ENCODE measurements at places on chromosomes 13 and 19.
A peak's percentile ranks its signal among the peaks of the same experiment; 100 is the strongest.

GRCh38 chr19:44845286-44845611, 848 bp upstream of the NECTIN2 start:
- no peak for DNase-seq

DNA sequence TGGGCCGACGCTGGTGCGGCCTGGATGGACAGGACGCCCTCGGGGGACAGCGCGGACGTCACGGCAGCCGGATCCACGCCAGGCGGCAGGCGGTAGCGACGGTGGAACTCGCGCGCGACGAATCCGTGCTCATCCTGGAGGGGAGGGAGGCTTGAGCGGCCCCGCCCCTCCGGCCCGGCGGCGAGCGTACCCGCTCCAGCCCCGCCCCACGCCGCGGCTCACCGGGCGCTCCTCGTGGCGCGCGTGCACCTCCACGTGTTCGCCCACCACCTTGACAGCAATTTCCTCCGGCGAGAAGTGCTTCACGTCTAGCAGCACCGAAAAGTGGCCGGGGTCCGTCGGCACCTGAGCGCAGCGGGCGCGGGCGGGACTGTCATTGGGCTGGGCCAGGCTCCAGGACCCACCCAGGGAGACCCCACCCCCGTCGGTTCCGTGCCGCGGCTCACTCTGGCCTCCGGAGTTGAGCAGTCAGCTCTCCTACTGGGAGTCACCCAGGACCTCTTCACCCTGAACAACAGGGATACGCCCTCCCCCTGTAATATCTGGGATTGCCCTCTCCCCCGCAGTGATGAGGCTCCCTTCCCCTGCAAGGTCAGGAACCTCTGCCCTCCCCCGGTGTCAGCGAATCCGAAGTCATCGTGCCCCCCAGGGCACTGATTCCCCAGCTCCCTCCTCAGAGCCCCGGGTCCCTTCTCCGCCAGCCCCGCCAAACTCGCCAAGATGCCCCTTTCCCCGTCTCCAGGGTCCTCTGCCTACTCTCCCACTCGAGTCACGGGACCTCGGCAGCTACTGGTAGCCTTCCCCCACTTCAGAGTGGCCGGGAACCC, 1.1 kb downstream of the HSPB6 start:
- DNase-seq = no peak

GRCh38 chr13:39870197-39870747, 214.8 kb downstream of the COG6 start:
- no peak for DNase-seq

DNA sequence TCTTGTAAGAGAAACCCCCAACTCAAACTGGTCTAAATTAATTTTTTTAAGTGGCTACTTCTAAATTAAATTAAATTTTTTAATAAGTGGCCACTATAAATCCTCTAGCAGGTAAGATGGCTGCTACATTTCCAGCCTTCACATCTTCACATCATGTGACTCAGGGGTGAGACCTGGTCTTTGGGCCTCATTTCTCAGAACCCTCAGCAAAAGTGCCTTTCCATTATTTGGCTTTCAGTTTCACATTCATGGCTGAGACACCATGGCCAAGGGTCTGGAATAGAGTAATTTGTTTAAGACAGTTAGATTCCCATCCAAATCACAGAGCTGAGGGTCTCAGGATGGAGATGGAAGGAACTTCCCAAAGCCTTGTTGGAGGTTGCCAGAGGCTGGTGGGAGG, 47.5 kb downstream of the DCT start:
- no peak for DNase-seq

GRCh38 chr13:91086936-91087716, 260.4 kb upstream of the MIR17HG start:
- no peak for DNase-seq

DNA sequence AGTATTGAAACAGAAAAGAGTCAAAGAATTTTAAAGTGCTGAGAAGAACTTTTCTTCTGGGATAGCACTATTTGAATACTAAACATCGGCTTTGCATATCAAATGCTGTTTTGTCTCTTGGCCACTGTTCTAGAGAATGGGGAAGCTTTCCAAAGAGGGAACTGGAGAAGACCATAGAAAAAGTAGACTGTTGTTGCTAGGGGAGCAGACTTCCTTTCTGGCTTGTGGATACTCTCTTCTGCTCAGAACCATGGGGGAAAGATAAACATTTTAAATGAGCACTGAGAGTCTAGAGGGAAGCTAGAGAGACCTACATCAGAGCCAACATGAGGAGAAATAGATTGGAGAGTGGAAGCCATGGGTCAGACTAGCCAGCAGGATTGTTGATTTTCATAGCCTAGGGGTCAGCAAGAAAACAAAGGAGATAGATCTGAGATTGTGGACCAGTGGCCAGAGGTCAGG, 315.7 kb downstream of the KCTD12 start:
- no peak for DNase-seq

DNA sequence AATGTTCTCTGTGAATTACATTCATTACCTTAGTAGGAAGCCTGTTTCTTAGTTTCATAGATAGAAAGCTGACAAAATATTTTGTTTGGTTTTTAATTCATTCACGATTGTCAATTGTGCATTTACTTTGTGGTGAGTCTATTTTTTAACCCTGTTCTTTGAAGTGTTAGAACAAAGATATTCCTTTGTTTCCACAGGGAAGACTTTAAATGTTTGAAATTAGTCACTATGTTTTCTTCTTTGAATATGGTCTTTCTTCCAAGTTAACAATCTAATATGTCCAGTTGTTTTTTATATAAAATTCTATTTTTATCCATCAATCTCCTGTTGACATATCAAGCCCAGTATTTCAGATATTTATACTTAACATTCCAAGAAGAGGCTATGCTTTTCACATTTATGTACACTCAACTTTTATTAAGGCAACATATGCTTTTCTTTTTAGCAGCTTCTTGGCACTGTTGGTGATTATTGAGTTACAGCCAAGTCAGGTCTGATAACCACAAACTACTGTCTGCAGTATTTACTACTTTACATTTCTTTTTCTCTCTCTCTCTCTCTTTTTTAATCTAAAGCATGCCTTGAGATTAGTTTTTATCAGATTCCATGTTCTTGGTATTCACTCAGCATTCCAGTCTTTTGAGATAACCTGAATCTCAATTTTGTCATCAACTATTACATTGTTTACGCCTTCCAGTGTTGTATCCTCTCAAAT, 812.8 kb upstream of the SLC10A2 start:
- DNase-seq = no peak

DNA sequence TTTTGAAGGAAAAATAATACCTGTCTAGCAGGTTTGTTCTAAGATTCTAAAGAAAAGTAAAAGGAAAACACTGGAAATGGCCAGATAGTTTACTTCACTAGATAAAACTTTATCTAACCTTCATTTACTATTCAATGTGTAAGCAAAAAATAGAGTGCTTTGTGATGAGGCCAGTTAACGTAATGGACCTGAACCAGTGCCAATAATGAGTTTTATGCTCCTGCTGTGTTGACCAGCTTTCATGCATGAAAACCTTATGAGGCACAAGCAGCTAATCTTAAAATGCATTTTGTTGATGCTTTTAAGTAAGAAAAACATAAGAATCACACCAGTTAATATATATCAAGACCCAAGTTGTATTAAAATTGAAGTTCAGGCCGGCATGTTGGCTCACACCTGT, 617.2 kb upstream of the GPC6 start:
- DNase-seq = no peak

DNA sequence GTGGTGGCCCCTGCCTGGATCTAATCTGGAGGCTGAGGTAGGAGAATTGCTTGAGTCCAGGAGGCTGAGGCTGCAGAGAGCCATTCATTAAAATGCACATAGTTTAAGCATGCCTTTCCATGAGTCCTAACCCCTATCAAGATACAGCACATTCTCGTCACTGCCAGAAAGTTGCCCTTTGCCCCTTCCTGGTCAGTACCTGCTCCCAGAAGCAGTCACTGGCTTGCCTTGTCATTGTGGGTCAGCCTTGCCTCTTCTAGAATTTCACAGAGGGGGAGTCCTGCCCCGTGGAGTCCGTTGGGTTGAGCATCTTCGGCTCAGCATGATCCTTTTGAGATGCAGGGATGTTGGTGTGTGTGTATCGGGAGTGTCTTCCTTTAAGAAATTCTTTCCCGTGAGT, 10.8 kb downstream of the BICRA start:
- no peak for DNase-seq

GRCh38 chr13:33258808-33259193, 26.8 kb downstream of the STARD13 start:
- no peak for DNase-seq

- no peak for DNase-seq
These were observed 13.5 kb downstream of the DPF1 start for GRCh38 chr19:38210458-38210987.

DNA sequence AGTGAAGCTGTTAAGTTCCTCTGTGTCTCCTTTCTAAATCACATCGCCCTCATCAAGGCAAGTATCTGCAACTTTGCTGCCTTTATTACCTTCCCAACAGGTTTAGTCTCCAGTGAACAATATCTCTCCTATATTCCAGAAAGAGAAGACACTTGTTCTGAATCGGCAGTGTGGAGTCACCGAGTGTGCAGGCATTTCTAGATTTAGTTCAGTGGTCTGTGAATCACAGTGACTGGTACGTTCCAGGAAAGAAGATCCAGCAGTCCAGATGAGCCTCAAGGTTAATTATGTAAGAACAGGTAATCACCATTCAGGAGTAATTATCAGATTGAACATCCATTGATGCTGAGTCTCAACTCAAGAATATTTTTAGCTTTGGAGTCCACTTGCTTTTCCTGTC, 497.0 kb downstream of the FOXO1 start:
- no peak for DNase-seq

DNA sequence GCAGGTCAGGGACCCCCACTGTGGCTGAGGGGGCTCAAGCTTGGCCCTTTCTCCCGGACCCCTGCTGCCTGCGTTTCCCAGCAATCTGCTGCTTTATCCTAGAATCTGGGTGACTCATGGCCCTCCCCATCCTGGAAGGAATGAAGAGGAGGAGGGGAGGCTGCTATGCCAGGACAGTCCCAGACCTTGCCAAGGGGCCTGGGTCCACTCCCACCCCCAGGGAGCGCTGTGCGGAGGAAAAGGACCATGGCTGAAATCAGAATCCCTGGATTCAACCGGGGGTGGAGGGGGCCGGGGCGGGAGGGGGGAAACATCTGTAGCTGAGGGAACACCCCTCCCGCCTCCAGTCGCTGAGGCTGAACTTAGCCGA, 20.5 kb downstream of the ZNF114 start:
- DNase-seq = no peak

- no peak for DNase-seq
These were observed 1.6 kb upstream of the SLC7A10 start for GRCh38 chr19:33227242-33227650.

GRCh38 chr19:5870986-5871394, 650 bp upstream of the FUT5 start:
- no peak for DNase-seq

- no peak for DNase-seq
These were observed 606.5 kb downstream of the UQCRFS1 start for GRCh38 chr19:28606269-28607032.

- no peak for DNase-seq
These were observed 95.5 kb upstream of the UBAC2 start for GRCh38 chr13:99105160-99105559.

GRCh38 chr13:94233837-94234236, 245.6 kb downstream of the DCT start:
- DNase-seq = no peak

- DNase-seq = no peak
These were observed 25.6 kb downstream of the CCDC8 start for GRCh38 chr19:46387713-46388130.

GRCh38 chr19:15769586-15769985, 17.9 kb upstream of the OR10H5 start:
- no peak for DNase-seq

DNA sequence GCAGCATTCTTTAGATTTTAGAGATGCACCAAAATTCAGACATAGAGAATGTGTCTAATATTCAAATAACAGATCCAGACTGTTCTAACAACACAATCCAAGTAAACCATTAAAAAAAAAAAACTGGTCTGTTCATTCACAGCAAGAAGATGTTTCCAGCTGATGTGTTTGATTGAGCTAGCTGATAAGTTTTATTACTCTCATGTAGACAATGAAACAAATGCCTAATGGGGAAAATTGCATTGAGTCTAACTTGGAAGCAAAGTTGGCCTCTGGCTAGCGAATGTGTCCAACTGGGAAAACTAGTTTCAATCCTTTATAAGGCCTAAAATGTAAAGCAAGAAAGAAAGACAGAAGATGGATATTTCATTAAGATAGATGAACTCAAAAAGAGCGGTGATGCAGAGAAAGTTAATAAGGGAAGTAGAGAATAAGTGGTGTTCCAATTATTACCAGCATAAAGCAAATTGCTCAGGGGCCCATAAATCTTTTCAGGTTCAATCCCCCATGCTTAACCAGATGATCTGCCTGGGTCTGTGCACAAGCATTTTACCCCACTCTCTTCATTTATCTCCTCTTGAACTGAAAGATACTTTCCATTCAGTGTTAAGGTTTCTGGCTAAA, 54.2 kb downstream of the PCDH9 start:
- DNase-seq = no peak

GRCh38 chr13:72164811-72165210, 297.8 kb upstream of the DACH1 start:
- no peak for DNase-seq

DNA sequence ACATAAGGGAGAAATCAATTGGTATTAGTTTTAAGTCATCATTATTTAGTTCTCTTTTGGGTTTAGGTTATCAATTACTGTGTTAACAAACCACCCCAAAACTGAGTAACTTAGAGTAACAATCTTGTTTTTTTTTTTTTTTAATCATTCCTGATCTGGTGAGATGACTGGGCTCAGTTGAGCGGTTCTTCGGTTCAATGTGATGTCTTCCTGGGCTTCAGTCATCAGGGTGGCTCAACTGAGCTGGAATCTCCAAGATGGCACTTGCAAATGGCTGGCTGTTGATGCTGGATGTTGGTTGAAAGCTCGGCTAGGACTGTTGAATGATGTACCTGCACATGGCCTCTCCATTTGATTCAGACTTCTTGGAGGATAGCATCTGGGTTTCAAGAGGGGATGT, 3.2 kb upstream of the TARM1 start:
- DNase-seq = no peak

GRCh38 chr19:46265217-46265828, 31.5 kb upstream of the HIF3A start:
- peak; percentile 45 for DNase-seq

DNA sequence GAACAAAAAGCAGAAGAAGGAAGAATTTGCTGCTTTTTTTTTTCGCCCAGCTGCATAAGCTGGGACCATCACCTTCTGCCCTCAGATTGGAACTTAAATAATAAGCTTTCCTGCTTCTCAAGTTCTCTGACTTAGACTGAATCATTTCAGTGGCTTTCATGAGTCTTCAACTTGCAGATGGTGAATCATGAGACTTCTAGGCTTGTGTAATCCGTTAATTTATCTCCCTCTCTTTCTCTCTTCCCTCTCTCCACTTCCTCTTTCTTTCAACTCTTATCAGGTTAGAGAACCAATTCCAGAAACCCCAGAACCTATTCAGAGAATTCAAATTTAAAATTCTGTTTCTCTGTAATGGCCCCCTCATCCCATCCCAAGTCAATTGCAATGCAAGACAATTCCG, 1153.7 kb downstream of the PCDH9 start:
- no peak for DNase-seq

DNA sequence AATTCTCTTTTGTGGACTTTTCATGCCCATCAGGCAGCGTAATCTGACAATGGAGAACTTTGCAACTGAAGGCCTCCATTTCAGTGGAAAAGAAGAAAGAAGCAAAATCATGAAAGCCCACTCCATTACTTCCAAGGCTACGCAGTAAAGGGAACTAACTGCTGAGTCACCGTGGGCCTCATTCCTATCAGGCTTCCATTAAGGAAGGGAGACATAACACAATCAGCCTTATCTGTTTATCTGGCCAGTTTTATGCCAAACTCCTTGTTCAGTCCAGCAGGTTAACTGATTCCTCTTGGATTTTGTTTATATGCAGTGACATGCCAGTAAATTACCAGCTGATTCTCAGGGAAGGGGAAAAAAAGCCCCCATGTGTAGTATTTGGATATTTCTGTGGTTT, 56.8 kb upstream of the KATNAL1 start:
- no peak for DNase-seq

Data from stimulated activated CD8-positive, alpha-beta memory T cell treated with anti-CD3 and anti-CD28 coated beads, Interleukin-7, amount 100 ng/mL, for 48 hours (primary cell).